ENCODE measurements at places on chromosomes 12 and 14.

GRCh38 chr12:91854725-91855124 is 290.9 kb downstream of the BTG1 start:
- DNase-seq, result no peak

DNA sequence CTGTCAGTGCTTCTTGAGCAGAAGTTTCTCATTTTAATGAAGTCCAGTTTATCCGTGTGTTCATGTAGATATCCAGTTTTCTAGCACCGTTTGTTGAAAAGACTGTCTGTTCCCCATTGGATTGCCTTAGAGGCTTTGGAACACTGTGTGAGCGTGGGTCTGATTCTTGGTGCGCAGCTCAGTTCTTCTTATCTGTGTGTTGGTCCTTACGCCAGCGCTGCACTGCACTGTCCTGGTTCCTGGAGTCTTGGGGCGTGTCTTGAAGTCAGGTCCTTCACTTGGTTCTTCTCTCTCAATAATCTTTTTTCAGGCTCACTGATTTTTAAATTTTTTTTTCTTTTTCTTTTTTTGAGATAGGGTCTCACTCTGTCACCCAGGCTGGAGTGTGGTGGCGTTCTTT is 25.5 kb downstream of the EP400 start:
- no peak for DNase-seq

DNA sequence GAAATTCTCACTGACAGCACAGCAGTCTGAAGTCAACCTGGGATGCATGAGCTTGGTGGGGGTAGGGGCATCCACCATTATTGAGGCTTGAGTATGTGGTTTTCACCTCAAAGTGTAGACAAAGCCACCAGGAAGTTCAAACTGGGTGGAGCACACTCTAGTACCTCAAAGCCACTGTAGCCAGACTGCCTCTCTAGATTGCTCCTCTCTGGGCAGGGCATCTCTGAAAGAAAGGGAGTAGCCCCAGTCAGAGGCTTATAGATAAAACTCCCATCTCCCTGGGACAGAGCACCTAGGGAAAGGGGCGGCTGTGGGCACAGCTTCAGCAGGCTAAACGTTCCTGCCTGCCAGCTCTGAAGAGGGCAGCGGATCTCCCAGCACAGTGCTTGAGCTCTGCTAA is 143.0 kb downstream of the KITLG start:
- DNase-seq, result no peak

- DNase-seq, result no peak
Measured at GRCh38 chr12:87198181-87198580, 831.0 kb downstream of the C12orf50 start.

- no peak for DNase-seq
Measured at GRCh38 chr14:76311079-76311758, 64.7 kb upstream of the ESRRB start.

- DNase-seq, result no peak
Measured at GRCh38 chr12:103820881-103821489, 20.0 kb downstream of the NT5DC3 start.

DNA sequence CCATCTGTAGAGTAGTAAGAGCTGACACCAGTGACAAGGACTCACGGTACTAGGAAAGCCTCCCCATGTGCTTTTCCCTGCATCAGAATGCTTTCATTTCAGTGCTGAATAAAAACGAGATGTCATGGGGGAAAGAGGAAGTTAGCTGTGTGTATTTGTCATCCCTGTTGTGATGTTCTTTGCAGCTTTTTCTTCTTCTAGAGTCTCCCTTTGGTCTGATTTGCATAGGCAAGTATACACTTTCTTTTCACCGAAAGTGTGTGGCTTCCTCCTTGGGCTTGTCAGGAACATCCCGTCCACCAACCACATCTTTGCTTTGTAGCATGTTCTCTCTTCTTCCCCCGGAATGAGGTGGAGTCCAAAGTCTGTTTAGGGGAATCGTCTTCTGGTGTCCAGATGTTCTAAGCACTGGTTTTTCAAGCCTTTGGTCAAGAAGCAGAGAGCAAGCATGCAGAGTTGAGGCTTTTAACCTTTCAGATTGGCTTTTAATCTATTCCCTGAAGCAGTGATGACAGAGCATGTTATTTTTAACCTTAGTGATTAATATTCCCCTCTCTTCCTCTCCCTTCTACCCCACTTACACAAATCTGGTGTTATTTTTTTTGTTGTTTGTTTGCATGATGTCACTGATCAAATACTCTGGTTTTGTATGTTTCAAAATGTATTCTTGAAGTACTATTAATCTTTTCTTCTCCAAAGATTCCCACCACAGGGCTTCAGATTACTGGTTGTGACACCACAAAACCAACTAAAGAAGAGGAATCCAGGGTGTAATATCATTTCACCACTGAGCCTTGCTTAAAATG is 163.4 kb downstream of the SAMD4A start:
- DNase-seq, result no peak

All from uterus (tissue), 4 donors.